ENCODE measurements at places on chromosomes 7 and 10.

DNA sequence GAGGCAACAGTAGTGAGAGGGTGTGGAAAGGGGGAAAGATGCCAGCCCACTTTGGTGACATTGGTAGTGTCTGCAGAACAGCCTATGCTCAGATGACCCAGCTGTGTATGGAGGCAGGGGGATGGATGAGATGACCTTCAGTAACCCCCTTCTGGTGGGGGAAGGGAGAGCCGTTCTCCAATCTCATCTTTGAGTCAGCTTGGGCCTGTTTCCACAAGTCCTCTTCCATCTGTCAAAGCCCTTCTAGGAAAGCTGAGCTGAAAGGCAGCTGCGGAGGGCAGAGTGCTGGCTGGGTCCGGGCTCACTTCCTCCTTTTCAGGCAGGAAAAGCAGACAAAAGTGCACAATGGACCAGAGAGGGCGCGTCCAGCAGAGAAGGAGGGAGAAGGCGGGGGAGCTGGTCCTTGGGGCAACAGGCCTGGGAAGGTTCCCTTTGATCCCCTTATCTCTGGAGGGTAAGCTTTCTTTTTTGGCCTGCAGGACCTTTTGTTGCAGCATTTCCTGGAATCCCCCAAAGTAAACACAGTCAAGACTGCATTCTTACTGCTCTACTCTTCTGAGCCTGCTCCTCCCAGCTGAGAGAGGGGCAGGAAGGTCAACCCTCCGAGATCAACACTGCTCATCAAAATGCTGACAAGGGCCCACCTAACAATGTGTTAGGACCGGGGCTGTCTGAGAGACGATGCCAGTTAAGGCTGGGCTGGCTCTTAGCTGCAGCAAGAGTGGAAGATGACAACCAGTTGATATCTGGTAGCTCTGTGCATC lies 1.2 kb upstream of the LRMDA start:
- no peak for DNase-seq

DNA sequence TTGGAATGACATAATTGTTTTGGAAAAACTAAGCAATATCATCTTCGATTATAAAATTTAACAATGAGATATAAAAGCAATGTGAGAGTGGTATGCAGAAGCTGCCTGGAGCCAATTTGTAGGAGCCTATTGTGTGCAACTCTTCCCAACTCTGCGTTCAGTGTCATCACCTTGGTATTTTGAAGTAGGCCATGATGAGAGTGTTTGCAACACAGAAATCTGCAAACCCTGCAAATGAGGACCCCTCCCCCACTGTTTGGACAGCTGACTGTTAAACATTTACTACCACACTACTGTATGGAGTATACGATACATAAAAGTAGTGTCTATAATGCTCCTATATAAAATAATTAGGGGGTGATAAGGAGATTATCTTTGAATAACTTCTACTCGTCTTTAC lies 531.3 kb downstream of the ATRNL1 start:
- DNase-seq, result no peak

DNA sequence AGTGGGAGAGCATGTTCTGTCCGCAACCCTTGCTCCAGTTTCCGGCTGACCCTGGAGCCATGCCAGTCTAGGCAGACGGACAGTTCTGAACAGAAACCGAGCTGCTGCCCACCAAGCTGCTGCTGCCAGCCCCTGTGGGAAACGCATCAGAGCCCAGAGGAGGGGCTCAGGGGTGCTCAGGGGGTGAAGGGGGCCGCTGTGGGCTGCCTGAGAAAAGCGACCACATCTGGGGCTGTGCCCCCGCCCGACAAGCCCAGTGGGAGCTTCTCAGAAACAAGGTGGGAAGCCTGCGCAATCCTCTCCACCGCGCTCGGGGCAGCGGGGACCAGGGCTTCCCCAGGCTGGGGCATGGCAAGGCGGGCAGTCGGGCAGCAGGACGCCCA lies 38.8 kb upstream of the CFAP46 start:
- DNase-seq, result no peak

GRCh38 chr10:22180724-22181123 lies 37.1 kb downstream of the EBLN1 start:
- no peak for DNase-seq

- peak; percentile 33 for DNase-seq
These were observed 118.1 kb downstream of the ZNF365 start for GRCh38 chr10:62492012-62492869.

DNA sequence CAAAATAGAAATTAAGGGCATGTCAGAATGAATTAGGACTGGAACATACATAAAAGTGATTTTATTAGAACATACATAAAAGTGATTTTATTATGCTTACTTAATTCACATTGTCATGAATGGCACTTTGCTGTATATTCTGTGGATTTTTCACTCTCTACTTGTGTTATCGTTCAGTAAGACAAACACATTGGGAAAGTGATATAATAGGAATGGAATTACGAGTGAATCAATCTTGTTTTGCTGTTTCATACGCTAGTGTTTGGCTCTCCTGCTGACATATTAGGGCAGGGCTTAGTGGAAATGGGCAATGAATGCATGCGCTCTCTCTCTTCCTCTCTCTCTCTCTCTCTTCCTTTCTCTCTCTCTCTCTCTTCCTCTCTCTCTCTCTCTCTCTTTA lies 561.1 kb downstream of the ACTR3B start:
- no peak for DNase-seq

DNA sequence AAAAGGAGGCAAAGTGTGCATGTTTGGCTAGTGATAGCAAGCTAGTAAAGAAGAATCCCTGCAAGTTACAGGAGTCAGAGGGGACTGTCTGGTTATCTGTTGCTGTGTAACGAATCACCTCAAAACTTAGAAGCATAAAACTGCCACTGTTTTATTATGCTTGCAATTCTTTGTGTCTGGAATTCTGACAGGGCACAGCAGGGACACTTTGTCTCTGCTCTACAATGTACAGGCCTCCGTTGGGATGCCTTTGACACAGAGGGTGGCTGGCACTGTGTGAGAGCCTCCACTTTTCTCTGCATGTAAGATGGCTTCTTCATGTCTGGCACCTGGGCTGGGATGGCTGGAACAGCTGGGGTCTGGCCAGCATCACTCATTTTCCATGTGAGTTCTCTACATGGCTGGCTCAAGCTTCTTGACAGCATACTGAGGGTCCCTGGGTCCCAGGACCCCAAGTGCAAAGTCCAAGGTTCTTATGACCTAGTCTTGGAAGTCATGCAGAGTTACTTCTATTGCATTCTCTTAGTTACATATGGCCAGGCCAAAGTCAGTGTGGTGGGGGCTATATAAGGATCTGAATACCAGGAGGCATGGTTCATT lies 276.9 kb downstream of the RPS24 start:
- DNase-seq, result no peak

DNA sequence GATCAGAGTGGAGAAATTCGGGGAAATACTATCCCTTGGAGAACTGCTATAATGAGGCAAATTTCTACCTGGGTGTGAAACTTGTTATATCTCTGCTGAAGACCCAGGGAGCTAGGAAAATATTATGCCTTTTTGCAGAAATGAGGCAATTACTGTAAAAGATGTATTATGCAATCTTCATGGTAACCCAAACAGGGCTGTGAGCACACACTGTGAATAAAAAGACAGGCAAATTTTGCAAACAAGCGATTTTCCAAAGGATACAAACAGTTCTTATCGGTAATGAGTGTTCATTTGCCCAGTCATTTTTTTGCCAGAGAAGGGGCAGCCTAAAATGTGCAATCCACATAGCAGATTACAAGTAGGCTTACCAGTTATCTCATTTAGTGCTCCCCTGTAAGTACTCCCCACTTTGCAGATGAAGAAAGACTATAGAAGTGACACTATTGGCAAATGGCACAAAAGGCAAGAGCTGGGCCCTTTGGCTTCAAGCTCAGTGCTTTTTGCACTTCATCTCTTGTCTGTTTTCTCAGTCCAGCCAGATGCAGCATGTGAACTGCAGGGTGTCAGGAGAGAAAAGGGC lies 205.8 kb downstream of the HECW1 start:
- no peak for DNase-seq

GRCh38 chr7:37537439-37537838 lies 88.8 kb upstream of the ELMO1 start:
- no peak for DNase-seq

GRCh38 chr10:99809931-99810615 lies 27.6 kb downstream of the ABCC2 start:
- DNase-seq, result no peak

DNA sequence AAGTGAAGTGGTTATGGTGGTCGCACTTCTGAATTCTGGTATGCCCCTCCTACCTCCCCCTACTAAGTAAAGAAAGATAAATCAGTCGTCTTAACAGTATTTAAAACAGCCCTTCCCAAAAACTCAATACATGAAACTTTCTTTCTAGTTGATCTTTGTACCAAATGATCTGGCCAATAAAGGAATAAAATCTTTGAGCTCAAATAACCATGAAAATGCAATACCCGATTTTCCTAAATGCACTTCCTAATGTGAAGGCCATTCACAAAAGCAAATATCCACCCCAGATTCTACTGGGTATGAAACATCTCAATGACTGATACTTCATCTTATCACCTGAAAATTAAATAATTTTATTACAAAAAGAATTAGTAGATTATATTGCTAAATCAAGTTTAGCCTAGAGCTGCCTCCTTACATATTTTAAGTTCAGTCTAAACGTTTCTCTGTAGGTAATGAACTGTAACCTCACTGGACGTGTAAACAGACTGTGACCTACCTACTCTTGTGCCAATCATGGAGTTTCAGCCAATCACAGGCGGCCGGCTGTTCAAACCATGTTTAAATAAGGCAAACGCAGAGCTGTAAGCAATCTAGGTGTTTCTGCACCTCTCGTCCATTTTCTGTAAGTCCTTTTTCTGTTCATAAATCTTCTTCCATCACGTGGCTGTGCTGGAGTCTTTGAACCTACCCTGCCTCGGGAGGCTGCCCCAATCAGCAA lies 146.9 kb upstream of the AKR1E2 start:
- no peak for DNase-seq

- no peak for DNase-seq
These were observed 58.6 kb upstream of the KCNIP2 start for GRCh38 chr10:101902032-101902819.

GRCh38 chr7:94654783-94655125 lies 1.2 kb downstream of the SGCE start:
- no peak for DNase-seq

GRCh38 chr10:45514291-45515270 lies 140.6 kb downstream of the ALOX5 start:
- DNase-seq, result no peak

GRCh38 chr10:51903675-51904074 lies 204.3 kb upstream of the CSTF2T start:
- DNase-seq, result no peak

DNA sequence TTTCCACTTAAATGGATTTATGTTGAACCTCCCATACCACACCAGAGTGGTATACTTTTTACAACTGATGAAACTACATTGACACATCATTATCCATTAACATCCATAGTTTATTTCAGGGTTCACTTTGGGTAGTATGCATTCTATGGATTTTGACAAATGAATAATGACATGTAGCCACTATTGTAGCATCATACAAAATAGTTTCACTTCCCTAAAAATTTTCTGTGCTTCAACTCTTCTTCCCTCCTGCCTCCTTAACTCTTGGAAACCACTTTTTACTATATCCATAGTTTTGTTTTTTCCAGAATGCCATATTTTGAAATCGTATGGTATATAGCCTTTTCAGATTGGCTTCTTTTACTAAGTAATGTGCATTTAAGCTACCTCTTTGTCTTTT lies 199.5 kb upstream of the TMEM196 start:
- no peak for DNase-seq

DNA sequence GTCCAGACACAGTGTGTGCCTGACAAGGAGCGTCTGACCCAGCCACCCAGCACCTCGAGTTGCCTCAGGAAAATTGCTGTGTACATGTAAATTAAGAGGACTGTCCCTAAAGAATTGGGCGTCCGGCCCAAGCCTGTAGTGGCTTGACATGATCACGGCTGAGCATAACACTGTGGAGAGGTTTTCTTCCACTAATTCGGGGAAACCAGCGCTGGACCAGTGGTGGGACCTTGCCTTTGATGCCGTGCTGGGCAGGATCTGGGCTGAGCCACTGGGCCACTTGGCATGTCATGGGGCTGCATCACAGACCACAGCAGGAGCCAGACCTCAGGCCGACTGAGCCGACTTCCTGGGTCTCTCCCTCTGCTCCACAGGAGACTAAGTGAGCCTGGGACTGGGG lies 282.5 kb downstream of the GLRX3 start:
- no peak for DNase-seq

- no peak for DNase-seq
These were observed 149.8 kb downstream of the DGKI start for GRCh38 chr7:137696988-137697387.

DNA sequence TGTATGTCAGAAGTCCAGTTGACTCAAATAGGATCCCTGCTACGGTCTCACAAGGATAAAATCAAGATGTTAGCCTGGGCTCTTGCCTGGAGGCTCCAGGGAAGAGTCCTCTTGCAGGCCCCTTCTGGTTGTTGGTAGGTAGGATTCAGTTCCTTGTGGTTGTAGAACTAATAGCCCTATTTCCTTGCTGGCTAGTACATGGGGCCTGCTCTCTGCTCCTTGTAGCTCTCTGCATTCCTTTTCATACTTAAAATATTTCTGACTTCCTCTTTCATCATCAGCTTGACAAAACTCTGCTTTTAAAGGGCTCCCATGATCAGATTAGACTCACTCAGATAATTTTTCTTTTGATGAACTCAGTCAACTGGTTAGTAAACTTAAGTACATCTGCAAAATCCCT lies 756.7 kb downstream of the GATA3 start:
- DNase-seq, result no peak

GRCh38 chr10:15137636-15138035 lies 30.9 kb downstream of the NMT2 start:
- no peak for DNase-seq

- DNase-seq, result no peak
These were observed 1.4 kb upstream of the PDE1C start for GRCh38 chr7:32071466-32072091.

DNA sequence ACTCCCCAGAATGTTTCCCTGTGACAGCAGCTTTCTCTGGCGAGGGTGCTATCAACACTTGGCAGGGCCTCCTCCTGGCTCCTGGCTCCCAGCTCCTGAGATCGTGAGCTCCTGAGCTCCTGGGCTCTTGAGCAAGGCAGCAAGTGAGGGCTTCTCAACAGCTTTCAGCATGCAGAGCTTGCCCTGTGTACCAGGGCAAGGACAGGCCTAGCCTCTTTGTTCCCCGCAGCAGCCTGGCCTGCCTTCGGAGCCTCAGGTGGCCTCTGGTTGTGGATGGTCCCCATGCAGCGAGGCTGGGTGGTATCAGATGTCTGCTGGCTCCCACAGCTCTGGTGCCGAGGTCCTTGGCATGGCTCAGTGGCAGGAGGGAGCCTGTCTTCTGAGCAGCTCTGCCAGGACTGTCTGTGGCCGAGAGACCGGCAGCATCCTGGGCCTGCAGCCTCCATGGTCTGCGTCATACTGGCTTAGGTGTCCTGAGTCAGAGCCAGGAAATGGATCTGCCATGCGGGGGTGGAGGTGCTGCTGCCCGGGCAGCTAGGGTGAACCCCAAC lies 44.2 kb downstream of the ZMIZ1 start:
- no peak for DNase-seq

DNA sequence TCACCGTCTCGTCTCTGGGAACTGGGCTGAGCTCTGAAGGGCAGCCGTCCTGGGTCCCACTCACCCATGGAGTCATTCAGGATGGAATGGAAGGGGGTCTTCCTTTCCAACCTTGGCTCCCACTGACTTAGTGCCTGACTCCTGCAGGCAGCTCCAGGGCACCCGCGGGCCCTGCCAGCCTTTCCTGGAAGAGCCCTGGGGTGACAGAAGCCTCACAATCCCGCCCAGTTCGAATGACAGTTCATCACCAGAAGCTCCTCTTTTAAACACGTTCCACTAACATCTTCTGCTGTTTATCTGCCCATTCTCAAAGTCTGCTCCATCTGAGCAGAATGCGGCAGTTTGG lies 110.6 kb downstream of the TNS3 start:
- no peak for DNase-seq

- DNase-seq, result no peak
These were observed 4.8 kb upstream of the TAX1BP1 start for GRCh38 chr7:27735165-27735564.

All from CD4-positive, alpha-beta T cell treated with Interleukin-12 subunit alpha and Interleukin-12 subunit beta, for 1 hour (primary cell).